ENCODE measurements at places on chromosomes 16 and 17.

DNA sequence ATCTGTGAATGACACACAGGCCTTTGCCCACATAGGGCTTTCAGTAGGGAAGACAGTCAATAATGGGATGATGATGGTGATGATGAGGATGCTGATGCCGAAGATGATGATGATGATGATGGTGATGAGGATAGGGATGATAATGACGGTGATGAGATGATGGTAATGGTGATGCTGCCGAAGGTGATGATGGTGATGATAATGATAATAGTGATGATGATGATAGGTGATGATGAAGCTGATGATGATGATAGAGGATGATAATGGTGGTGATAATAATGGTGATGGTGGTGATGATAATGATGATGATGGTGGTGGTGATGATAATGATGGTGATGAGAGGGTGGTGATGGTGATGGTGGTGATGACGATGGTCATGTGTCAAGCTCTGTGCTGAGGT lies 12.9 kb downstream of the FOXL1 start:
- DNase-seq, result no peak

DNA sequence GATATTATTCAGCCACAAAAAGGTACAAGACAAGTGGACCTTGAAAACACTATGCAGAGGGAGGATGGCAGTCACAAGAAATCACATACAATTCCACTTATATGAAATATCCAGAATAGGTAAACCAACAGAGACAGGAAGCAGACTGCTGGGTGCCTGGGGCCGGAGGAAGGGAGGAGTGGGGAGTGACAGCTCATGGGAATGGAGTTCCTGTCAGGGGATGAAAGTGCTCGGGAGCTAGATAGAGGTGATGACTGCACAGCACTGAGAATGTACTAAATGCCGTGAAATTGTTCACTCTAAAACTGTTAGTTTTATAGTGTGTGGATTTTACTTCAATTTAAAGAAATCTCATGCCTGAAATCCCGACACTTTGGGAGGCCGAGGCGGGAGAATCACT lies 74.2 kb upstream of the MED9 start:
- DNase-seq, result no peak

DNA sequence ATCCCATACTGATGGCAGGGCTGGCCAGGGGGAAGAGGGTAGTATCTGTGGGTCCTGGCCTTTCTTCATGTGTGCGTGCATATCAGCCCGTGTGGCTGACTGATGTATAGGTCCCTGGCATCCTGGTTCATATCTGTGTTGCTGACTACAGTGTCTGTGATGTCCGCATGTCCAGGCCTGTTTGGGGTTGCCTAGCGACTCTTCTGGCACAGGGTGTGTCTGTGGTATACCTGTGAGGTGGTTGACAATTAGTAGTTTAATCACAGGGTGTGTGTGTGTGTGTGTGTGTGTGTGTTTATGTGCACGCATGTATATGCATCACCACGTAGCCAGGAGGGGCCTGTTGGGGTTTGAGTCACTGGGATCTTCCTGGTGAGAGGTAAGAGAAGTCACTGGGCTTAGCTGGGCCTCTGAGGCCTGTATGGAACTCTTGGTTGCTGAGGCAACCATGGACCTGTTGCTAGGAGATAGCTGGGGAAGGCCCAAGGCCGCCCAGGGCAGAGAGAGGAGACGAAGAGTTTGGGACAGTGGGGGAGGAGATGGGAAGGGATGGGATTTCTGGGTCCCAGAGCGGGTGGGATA lies 603 bp upstream of the TMEM95 start:
- no peak for DNase-seq

DNA sequence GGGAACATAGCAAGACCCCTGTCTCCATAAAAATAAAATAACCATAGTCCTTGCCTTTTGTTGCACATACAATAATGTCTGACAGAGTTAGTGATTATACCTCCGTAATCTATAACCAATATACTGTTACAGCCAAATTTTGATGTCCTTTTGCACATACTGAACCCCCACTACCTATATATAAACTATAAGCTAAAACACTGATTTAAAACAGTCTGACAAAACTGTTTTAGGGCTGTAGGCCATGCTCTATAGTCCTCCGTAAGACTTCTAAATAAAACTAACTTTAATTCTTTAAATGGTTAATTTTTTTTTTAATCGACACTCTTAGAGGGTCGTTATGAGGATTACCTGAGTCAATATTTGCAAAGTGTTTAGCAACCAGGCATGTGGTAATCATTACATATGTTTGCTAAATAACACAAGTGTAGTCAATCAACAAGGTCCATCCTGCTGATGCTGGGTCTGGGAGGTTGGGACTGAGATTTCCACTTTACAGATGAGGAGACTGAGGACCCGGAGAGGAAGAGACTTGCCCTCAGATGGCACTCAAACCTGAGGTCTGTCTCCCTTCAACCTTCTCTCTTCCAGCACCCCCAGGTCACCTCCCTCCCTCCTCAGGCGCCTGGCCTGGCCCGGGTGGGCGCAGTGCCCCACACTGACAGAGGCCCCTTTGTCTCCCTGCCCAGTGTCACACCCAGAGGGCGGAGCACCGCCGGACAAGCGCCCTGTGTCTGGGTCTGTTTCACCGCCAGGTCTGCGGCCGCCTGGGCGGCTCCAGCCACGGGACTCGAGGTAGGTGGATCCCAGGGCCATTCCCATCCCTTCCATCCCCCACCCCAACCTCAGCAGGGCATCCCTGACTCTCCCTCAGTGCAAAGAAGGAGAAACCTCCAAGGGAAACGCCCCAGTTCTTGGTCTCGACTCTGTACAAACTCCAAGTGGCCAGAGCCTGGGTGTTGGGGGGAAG lies 10.3 kb downstream of the ZNF385C start:
- no peak for DNase-seq

DNA sequence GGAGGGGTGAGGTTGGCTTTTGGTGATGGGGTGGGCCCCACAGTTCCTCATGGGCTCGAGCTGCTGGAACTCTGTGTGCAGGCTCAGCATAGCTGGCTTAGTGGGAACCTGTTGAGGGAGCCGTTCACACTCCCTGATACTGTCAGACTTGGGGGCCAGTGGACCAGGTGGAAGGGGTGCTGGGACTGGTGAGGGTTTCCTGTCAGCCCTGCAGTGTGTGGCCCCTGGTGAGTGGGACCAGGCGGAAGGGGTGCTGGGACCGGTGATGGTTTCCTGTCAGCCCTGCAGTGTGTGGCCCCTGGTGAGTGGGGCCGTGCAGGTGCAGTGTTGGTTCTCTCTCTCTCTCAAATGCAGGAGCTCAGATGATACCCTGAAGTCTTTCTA lies 45.1 kb upstream of the ZNF750 start:
- DNase-seq, result no peak

- DNase-seq, result no peak
Observed at GRCh38 chr17:64146418-64147109, 16.6 kb upstream of the ERN1 start.

DNA sequence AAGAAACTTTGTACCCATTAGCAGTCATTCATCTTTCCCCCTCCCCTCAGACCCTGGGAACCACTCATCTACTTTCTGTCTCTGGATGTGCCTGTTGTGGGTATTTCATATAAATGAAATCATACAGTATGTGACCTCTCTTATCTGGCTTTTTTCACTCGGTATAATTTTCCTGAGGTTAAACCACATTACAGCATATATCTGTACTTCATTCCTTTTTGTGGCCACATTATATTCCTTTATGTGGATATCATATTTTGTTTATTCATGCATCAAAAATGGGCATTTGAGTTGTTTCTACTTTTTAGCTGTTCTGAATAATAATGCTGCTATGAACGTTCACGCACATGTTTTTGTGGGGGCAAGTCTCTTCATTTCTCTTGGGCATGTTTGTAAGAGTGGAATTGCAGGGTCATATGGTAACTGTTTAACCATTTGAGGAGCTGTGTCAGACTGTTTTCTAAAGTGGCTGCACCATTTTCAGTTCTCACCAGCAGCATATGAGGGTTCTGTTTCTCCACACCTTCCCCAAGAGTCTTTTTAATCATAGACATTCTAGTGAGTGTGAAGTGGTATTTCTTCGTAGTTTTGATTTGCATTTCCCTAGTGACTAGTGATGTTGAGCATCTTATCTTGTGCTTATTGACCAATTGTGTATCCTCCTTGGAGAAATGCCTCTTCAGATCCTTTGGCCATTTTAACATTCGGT lies 3.8 kb downstream of the SNX29 start:
- no peak for DNase-seq

DNA sequence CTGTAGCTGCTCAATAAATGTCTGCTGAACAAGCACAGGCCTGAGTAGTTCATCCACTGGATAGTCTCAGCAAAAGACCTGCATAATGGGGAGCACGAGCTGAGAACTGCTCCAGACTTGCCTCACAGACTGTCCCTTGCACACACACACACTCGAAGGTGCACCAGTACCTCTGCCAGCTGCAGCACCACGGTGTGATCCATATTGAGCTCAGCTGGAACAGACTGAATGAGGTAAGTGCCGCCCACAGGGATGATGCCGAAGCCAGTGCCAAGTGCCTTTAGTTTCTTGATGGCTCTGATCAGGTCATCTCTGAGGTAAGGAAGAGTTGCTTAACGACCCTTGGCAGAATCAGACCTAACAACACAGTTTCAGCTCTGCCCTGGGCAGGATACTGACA lies 11.6 kb downstream of the SNF8 start:
- no peak for DNase-seq

- no peak for DNase-seq
Observed at GRCh38 chr17:17494499-17494869, 1.7 kb downstream of the RASD1 start.

- DNase-seq, result no peak
Observed at GRCh38 chr17:10149573-10150399, 48.6 kb downstream of the GAS7 start.

DNA sequence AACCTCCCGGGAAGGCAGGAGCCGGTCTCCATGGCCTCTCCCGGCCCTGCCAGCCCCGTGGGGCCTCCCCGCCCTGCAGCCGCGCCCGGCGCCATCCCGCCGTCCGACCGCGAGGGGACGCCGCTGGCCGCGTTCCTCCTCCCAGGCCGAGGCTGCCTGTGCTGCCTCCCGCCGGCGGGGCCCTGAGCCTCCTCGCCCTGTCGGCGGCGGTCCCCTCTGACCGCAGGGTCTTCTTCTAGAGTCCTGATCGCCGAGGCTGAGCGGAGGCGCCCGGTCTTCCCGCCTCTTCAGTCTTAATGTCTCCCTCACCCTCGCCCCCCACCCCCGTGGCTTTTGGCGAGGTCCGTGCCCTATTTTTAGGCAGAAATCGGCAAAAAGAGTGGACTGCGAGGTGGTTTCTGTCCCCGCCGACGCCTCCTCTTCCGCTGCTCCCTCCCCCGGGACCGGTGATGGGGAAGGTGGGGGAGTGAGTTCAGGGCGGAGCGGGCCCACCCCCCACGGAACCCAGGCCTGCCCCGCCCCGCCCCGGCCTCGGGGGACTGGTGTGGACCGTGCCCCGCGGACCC lies 794 bp upstream of the CPNE7 start:
- no peak for DNase-seq

DNA sequence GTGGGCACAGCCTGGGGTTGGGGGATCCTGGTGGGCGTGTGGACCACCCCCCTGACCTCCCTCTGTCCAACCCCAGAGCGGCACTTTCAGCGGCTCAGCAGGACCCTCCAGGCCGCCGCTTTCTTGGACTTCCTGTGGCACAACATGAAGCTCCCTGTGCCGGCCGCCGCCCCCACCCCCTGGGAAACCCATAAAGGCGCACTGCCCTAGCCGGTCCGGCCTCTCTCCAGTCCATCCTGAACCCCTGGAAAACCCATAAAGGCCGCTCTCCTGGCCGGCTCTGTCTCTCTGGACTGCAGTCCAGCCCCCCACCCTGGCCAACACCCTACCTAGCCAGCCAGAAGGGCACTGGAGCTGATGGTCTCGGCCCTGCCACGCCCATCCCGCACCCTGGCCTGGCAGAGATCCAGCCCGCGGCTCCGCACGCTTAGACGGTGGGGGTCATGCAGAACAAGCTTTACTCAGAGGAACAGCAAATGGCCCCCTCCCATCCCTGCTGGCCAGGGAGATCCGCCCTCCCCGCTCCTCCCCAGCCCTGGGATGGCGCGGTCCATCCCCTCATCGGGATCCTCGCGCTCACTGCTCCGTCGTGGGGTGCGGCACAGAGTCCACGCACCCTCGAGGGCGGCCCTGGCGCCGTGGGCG lies 2.7 kb downstream of the NOXO1 start:
- no peak for DNase-seq

DNA sequence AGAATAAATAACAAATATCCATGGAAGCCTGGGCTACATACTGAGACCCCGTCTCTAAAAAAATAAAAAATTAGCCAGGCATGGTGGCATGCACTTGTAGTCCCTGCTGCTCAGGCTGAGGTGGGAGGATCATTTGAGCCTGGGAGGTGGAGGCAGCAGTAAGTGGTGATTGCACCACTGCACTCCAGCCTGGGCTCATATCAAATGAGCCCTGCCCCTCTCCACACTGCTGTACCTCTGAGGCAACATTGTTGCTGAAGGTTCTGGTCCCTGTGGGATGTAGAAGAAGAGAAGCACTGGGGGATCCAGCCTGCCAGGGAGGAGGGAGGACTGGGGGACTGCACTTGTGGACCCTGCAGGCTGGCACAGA lies 11.4 kb upstream of the ARHGAP23 start:
- no peak for DNase-seq

- DNase-seq, result no peak
Observed at GRCh38 chr16:83615141-83615952, 192.4 kb upstream of the HSBP1 start.

Data from left renal pelvis (tissue), 4 donors.